ENCODE measurements at places on chromosomes 11 and 22.

DNA sequence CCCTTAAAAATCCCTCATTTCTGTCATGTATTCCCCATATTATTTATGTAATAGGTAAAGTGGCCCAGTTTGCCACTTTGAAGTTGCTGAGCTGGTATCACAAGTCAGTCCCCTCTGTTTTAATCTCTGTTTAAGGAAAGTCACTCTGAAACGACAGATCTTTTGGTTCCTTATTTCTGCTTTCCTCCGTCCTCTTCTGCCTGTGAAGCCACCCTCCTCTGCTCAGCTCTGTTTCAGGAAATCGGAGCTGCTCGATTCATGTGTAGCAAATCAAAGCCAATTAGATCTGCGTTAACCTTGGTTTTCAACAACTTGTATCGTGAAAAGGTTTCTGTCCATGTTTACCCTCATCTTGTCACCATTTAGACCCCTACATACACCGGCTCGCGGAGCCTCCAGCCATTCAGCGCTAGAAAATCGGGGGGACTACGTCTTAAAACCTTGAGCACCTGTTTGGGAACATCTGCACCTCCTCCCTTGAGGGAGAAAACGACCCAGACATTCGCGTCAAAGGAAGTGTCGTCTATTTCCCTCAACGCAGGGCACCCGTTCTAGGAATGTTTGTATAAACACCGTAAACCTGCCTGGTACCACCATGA is 576 bp upstream of the SC5D start:
- DNase-seq, result no peak

DNA sequence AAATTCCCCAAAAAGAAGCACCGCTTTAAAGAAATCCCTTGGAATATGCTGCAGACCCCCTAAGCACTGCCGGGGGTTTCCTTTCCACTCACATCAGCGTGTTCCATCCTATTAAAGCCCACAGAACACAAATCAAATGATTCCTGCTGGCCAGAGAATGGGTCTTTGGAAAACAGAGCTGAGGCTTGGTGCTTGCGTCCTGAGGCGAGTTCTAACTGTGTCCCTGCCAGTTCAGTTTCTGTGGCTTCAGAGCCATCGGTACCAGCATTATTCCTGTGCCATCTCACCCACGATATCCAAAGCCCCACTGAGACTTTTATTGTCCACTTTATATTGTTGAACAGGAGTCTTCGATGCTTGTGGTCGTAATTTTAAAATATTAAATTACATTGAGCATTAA is 142.0 kb upstream of the SYT13 start:
- no peak for DNase-seq

- no peak for DNase-seq
Observed at GRCh38 chr11:25779033-25779432, 552.9 kb upstream of the ANO3 start.

GRCh38 chr22:49598338-49598737 is 229.3 kb downstream of the BRD1 start:
- no peak for DNase-seq

GRCh38 chr22:19959043-19959586 is 17.5 kb upstream of the TXNRD2 start:
- DNase-seq, result no peak

GRCh38 chr22:47818496-47818895 is 1056.0 kb downstream of the TBC1D22A start:
- DNase-seq, result no peak

DNA sequence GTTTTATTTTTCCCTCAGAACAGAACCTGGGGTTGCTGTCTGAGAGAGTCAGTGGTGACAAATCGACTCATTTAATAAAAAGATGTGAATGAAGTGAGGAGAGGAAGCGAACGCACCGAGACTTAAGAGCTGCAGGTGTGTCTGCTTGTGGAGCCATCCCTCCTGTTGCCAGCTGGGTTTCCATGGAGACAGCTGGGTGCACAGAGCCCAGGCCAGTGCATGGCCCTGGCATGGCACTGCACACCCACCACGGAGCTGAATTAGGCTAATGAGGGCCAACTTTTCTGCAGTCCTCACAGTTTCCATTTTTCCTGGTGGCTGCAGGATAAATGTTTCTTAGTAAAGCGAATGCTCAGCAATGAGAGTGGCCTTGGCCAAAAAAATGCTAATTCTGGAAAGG is 750.2 kb downstream of the OPCML start:
- no peak for DNase-seq

Data from CD4-positive, CD25-positive, alpha-beta regulatory T cell (primary cell).